ENCODE measurements at places on chromosomes 6 and 20. TPM values are rescaled to one million over a fixed set of nuclear protein-coding genes. Genes with fewer than 3 reads are reported as not detected.

DNA sequence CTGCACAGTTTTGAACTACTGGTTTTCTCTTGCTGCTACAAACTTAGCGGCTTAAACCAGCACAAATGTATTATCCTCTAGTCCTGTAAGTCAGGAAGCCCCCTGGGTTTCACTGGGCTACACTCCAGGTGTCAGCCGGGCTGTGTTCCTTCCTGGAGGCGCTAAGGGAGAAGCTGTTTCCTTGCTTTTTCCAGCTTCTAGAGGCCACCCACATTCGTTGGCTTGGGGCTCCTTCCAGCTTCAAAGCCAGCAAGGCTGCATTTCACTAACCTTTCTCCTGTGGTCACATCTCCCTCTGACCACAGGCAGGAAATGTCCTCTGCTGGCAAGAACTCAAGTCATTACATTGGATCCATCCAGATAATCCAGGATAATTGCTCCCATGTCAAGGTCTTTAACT lies 350.6 kb upstream of the PLCB4 start:
- no peak for DNase-seq

DNA sequence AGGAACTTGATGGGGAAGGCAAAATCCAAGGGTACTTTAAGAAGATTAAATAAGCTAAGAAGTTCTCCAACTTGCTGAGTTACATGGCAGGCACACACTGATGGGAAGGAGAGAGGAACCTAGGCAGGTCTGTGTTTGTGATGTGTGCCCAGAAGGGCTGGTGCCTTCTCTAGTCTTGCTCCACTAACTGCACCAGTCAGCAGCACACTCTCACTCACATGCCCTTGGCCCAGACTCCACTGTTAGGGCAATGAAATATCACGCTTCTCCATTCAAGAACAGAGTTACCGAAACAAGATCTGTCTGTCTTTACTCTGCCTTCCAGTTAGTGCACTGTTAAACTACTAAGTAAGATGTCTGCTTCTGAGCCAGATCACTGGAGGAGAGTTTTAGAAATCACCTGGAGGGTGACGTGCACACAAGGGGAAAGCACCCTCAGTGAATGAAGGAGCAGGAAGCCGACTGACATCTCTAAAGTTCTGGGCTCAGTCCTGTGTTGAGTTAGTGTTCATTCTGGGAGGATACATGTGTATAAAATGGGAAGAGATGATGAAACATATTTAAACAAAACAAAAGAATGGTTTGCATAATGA lies 251.1 kb downstream of the FOXC1 start:
- DNase-seq: no peak

GRCh38 chr6:44676826-44677433 lies 289.4 kb downstream of the CDC5L start:
- no peak for DNase-seq

- DNase-seq: no peak
Observed at GRCh38 chr6:79127660-79128059, 49.6 kb upstream of the PHIP start.

Gene PACSIN1
- total RNA-seq: 0.33 TPM
